ENCODE measurements at places on chromosomes 16 and 17. TPM values are rescaled to one million over a fixed set of nuclear protein-coding genes. Genes with fewer than 3 reads are reported as not detected.

- no peak for DNase-seq
Observed at GRCh38 chr16:84413244-84414004, 45.1 kb downstream of the ATP2C2 start.

- peak; percentile 27 for DNase-seq
Observed at GRCh38 chr16:24255456-24256371, at the start of gene CACNG3. Gene CACNG3 (plus strand): TSS chr16:24256335. CDS start chr16:24256755, 420 bp downstream.

The BAHCC1 gene
- 0.54 TPM for total RNA-seq

- DNase-seq, result no peak
Observed at GRCh38 chr16:73022534-73022933, 25.4 kb downstream of the ZFHX3 start.

DNA sequence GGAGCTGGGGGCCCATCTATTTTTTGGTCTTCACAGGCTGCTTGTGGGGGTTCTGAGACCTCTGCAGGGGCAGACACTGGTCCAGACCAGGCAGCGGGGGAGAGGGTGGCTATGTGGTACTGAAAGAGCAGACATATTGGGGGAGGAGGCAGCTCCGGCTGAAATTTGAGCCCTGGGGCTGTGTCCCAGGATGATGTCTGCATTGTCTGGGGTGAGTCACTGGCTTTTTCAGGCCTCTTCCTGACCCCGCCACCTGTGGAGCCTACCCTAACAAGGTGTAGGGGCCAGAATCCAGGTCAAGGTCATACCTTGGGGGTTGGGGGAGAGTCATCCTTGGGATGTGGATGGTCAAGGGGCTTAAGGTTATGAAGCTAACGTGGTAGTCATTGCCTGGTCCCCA is 2.4 kb downstream of the CORO6 start:
- DNase-seq, result no peak

DNA sequence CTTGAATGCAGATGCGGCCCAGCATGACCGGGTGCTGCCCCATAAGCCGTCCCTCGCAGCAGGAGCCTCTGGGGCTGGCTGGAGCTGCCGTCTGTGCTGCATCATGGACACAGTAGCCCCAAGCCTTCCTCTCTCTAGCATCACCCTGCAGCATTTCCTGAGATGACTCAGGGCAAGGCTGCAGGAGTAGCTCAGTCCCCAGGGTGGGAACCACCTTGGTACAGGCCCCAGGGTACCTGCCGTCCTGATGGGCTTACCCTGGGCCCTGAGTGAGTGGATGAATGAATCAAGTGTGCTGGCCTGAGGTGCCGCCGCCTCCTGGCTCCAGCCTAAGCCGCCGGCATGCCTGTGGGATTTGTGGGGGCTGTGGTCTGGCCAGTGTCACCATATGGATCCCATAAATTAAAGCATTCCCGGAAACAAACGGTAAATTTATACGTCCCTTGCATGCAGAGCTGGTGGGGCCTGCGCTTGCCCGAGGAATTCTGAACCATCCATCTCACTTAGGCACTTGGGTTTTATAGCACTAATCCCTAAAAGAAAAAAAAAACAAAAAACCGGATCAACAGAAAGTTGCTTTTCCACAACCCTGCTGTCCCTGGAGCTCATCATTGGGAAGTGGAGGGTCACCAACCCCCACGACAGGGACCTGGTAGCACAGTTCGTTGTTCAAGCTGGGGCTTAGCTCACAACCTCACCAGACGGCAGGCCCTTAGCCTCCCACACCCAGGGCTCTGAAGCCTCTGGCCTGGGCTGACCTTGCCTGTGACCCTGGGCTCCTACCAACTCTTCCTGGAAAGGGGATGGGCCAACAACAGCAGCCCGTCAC is 242.6 kb upstream of the CIBAR2 start:
- no peak for DNase-seq

DNA sequence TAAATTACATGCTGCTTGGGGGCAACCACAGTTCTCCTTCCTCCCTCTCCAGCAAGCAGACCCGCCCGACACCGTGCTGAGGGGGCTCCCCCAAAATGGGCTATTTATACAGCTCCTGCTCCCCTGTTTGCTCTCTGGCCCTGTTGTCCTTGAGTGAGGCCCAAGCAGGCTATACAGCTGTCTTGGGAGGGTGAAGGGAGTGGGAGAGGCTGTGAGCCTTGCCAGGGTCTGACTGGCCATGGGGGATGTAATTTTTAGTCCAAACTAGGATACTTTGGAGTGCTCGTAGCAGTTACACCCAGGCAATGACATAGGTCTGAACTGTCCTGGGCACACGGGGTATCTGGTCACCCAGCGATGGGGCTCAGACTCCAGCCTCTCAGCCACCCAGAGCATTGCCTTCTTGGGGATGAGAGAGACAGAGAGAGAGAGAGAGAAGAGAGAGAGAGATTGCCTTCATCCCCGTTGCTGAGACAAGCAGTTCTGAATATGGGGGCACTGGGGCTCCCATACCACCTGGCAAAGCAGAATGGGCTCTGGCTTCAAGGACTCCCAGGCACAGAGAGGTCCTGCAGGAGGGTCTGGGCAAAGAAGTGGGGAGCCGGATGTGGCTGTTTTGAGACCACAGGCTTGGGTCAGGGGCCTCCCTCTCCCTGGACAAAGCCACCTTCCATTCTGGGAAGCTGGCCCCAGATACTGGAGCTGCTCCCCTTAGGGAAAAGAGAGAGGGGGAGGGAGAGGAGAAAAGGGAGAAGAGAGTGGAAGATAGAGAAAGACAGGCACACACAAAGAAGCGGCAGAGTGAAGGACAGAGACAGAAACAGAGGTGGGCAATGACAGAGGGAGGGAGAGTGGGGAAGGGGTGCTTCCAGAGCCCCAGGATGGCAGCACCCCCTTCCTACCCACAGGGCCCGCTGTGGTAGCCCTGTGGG is 10.7 kb upstream of the TMEM92 start:
- no peak for DNase-seq

The KRTAP2-3 gene
- total RNA-seq, result not detected

- DNase-seq, result no peak
Observed at GRCh38 chr16:6195966-6196365, 1098.4 kb upstream of the EEF2KMT start.

The CDYL2 gene
- total RNA-seq, result 37.6 TPM

GRCh38 chr17:73112246-73112645 is 19.8 kb upstream of the SLC39A11 start:
- no peak for DNase-seq

The KRTAP17-1 gene
- not detected for total RNA-seq

DNA sequence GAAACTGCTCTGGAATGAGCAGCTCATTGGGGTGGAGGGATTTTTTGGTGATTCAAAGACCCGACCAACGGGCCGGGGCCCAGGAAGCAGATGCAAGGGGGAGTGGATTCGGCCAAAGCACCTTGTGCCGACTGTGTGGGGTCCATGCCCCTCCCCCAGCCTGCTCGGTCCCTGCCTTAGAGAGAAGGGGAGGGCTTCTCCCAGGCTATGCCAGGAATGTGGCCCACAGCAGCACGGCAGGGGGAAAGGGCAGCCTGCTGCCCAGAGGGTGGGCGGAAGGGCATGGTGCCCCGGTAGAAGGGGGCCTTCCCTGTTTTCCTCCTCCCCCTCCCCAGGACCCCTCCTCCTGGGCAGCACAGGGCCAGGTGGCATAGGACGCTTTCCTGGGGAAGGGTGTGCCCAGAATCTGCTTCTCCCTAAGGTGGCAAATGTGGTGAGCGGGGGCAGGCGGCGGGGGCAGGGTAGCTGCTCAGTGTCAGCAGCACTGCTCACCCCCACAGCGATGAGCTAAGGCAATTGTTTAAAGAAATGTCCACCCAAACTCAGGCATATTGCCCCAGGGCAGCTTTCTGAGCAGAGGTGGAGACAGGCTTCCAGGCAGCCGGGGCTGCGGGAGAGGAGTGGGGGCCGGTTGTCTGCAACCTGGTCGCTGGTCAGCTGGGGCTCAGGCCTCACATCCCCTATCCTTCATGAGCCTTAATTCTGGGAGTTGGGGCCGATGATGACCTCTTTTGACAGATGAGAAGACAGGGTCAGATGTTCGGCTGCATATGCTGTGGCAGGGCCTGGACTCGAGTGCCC is 33.9 kb upstream of the MLKL start:
- no peak for DNase-seq

DNA sequence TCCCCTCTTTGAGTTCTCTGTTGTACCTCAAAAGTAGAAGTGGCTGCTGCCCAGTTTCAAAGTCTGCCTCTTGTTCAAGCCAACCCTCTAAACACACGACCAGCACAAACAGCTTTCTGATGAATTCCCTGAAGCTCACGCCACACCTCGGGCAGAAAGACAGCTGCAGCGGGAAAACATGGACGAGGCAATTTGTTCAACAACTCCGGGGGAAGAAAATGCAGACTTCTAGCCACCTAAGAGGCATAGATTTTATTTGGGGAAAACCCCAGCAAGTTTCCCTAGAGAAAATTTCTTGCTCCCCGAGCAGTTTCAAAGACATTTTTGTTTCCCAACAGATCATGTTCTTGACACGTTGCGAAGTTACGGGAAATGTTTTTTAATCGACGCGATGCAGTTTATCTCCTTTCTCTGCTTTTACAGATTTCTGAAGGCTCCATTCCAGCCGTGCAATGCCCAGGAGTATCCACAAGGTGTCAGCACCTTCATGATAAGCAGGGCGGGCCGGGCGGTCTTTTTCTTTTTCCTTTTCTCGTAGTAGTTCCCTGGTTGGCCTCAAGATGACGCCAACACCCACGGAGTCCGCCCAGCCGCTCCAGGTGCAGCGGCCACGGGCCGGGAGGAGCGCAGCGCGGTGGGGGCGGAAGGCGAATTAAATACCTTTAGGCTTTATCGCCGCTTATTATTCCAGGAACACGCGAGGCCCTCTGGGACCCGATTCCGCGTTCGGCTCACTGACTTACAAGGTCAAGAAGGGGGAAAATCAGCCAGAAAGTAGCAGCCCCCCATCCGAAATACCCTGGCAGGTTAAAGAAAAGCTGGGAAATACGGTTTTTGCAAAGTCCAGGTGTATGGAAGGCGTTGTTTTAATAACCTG is 2.9 kb upstream of the FOXC2 start:
- peak; percentile 75 for DNase-seq

DNA sequence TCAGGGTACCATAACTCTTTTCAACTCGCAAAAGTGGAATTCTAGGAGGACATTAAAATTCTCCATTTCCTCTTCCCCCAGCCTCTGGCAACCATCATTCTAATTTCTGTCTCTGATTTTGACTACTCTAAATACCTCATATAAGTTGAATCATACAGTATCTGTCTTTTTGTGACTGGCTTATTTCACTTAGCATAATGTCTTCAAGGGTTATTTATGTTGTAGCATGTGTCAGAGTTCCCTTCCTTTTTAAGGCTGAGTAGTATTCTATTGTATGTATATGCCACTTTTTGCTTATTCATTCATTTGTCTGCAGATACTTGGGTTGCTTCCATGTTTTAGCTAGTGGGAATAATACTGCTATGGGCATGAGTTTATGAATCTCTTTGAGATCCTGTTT is 12.0 kb downstream of the RNF135 start:
- no peak for DNase-seq

All from CD4-positive, CD25-positive, alpha-beta regulatory T cell (primary cell).